Fibroblast of pulmonary artery (primary cell): ENCODE measurements at places on chromosomes 16 and 17.
A peak's percentile ranks its signal among the peaks of the same experiment; 100 is the strongest.

- peak; percentile 75 for DNase-seq
These were observed 142.2 kb downstream of the RAB11FIP4 start for GRCh38 chr17:31533546-31534155.

DNA sequence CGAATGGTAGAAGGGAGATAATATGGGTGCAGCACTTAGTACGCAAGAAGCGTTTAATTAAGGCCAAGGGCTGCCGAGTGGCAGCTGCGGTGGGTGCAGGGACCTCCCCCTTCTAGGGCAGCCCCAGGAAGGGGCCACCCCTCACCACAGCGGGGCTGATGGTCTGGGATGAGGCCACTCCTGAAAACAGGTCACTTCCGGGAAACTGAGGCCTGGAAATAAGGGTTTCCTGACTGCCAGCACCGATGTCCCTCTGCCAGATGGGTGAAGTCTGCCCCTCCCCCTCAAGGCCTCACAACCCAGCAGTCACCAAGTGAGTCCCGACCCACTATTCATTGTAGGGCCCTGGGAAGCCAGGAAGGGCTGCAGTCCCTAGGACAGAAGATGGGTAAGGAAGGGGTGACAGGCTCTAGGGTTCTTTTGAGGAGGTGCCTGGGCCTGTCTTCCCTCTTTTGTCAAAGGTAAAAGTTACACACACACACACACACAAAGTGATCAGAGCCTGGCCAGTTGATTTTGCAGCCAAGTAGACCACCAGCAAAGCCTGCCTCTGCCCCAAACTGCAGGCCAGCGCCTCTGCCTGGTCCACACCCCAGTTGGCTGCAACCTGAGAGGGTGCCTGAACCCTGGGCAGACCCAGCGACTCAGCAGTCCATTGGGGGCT, 12.5 kb downstream of the SREBF1 start:
- no peak for DNase-seq

DNA sequence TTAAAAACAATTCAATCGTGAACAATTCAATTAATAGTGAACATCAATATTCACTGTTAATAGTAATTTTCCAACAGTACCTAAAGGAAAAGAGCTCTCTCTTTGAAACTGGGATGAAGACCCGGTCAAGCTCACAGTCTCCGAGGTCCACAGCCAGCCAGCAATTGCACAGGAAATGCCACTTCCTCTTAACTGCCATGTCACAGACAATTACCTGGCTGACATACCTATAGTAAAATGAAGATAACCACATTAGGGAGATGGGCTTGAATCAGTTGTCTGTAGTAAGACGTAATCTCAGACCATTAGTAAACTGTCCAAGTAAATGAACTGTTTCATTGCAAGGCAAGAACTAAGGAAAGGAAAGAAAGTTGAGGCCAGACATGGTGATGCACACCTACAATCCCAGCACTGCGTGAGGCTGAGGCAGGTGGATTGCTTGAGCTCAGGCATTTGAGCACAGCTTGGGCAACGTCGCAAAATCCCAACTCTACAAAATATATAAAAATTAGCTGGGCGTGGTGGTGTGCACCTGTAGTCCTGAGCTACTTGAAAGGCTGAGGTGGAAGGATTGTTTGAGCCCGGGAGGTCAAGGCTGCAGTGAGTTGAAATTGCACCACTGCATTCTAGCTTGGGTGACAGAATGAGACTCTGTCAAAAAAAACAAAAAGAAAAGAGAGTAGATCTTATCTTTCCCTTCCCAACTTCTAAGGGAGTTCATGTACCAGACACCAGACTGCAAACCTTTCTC, 36.9 kb downstream of the PKD1L3 start:
- DNase-seq = no peak

DNA sequence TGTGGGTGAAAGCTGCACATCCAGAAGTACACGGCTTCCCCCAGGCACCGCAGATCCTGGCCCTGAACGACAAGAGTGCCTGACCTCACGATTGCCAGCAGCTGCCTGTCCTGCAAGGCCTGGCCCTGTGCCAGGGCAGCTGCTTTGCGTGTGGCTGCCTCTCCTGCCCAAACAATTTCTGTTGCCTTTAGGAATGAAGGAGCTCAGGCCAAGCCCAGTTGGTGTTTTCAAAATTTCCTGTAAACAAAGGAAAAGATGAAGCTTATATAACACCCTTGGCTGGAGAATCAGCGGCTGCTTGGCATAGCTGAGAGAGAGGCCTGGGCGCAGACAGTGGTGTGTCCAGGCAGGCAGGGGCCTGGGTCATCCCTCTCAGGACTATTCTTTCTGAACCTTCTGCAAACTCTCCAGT, 11.7 kb upstream of the SLC47A2 start:
- peak; percentile 91 for DNase-seq

- DNase-seq = no peak
These were observed 30.0 kb upstream of the MRTFB start for GRCh38 chr16:14041164-14041563.

- no peak for DNase-seq
These were observed 34.0 kb upstream of the ADAMTS18 start for GRCh38 chr16:77468831-77469230.

GRCh38 chr16:29012913-29013553, 28.2 kb downstream of the LAT start:
- DNase-seq = no peak

GRCh38 chr17:51540151-51540550, 279.8 kb downstream of the UTP18 start:
- DNase-seq = no peak

DNA sequence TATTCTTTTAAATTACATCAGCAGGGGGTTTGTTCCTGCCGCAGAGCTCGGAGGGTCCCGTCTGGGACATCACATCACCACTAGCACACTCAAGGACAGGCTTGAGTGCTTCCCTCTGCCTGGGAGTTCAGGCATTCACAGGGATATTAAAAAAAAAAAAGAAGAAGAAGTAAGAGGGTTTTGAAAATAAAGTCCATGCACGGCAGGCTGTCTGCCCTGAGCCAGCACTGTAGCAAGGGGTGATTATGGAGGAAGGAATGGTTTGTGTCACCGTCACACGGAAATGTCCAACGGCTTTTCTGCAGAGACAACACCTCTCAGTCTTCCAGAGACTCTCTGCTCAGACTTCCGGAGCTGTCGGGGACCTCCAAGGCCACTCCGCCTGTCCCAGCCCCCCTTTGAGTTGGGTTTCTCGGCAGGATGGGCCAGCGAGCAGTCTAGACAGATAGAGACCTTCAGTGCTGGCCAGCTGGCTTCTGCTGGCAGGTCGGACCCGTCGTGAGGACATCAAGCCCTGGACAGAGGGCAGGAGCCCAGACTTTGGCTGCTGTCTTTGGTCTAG, 33.6 kb downstream of the MEOX1 start:
- no peak for DNase-seq

DNA sequence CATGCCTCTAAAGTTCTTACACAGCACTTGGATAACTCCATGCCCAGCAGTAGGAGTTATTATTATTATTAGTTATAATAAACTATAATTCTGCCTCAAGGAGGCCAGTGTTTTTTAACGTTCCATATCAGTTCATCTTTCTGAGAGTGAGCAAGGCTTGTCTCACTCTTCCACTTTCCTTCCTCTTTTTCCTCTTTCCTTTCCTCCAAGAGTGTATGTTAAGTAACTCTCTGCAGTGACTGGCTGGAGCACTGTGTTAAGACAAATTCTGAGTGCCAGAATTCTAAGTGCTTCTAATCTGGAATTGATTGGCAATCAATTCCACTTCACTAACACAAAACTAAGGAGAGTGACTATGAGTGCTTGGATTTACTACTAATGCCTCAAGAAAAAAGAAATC, 16.4 kb downstream of the CLEC19A start:
- DNase-seq = no peak

DNA sequence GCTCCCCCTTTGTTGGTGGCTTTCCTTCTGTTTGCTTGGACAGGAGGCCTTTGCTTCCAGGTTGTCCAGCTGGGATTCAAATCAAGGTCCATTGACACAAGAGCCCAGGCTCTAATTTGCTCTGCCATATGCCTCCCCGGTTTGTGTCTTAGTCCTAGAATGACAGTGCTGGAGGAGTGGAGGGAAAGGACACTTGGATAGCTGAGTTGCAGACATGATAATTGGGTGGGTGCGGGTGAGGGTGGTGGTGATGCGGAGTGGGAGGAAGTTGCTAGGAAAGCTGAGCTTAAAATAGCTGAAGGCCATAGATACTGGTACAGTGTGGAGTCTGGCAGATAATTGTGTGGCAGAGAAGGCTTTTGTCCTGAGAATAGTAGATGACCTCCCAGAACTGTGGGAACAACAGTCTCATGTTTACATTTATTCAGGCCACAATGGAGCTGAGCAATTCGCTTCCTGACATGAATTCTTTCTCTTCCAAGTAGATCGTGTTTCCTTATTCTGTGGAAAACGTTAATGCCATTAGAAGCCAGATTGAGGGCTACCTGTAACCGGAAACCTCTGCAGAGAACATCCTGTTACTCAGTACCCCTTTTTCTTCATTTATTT, 23.8 kb downstream of the SEC14L1 start:
- no peak for DNase-seq

DNA sequence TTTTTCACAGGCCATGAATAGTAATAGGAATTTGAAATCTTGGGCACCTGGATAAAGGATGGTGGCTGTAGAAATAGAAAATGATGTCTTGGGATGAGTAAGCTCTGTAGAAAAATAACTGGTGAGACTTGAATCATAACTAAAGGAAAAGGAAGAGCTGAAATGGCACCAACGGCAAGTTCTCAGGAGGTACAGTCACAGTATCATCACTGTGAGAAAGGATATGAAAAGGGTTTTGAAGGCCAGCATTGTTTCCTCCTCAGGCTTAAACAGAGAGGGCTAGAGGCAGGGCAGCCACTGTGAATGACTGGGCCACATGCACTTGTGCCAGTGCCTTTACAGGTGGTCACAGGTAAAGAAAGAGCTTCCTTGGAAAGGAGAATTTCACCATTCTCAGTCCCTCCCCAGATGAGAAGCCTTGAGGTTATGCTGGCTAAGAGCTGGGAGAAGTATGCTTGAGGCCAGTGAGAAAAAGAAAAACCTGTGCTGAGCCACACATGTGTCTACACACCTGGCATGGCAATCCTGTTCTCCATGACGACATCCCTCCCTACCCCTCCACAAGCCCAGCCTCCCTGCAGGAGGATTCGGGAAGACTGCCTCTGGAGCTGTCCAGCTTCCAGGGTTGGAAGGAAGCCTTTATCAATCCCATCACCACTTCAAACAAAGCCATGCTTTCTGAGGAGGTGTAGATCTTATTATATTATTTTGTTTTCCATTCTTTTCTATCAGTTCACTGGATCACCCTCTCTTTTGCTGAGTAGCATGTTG, 3.8 kb upstream of the ANKFN1 start:
- no peak for DNase-seq

GRCh38 chr16:66422366-66422765, 4.7 kb upstream of the BEAN1 start:
- DNase-seq = no peak

DNA sequence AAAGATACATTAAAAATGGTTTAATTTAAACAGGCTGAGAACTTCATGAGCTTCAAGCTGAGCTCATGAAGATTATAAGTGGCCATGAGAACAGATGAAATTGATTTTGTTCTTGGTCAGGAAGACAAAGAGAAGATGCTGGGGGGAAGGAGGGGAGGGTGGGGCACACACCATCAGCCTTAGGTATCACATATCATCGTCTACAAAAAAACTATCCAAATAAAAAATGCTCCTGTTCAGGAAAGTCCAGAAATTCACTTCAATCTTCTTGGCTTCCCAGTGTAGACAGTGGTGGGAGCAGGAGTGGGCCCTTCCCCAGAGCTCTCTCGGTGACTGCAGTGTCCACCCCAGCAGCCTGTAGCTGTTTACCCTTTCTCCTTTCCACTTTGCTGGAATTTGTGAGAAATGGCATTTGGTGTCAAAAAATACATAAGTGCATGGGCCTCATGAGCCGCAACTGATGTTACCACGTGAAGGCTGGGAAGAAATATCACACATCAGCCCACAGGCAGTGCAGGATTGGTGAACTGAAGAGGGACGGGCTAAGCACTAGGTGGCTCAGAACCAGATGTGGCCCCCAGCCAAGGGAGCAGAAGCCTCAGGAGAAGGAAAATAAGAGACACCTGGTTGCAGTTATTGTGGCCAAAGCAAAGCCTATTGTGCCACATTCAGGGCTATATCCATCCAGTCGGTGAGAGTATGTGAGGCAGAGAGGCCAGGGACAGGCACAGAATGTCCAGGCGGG, 6.1 kb downstream of the KRT37 start:
- no peak for DNase-seq

GRCh38 chr17:6713130-6713917, at the start of gene SLC13A5:
Gene SLC13A5, minus strand, starts transcription at chr17:6713369. Its CDS starts 36 bp downstream, at chr17:6713333.
- DNase-seq = peak; percentile 38

DNA sequence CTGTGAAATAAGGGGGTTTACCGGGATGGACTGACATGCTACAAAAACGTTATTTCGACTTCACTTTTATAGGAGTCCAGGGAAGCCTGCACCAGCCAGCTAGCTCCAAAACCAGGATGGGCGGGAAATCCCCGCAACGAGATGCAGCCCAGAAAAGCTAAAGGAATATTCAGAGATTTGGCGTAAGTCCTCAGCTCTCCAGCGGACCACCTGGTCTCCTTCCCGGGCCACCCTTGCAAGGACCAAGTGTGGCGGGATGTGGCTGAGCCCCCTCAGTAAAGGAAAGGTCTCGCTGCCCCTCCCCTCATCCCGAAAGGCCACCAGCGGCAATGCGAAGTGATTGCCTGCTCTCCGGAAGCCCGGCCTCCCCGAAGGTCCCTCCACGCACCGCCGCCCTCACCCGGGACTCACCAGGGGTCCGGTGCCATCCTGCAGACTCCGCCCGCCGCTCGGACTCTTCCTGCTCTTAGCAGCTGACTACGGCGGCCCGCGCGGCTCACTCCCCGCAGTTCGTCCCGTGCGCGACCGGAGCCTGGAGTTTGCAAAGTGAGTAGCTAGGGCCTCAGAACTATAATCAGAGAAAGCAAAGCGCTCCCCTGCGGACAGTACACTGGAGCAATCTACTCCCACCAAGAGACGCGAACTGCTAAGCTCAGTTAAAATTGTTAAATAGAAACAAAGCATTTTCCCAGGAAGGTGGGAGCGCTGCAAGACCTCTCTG, at the start of gene STX8:
Gene STX8 (minus strand): TSS at position 440 of the 721 bp plus-strand sequence. CDS start 12 bp downstream, at position 428.
- peak; percentile 91 for DNase-seq

DNA sequence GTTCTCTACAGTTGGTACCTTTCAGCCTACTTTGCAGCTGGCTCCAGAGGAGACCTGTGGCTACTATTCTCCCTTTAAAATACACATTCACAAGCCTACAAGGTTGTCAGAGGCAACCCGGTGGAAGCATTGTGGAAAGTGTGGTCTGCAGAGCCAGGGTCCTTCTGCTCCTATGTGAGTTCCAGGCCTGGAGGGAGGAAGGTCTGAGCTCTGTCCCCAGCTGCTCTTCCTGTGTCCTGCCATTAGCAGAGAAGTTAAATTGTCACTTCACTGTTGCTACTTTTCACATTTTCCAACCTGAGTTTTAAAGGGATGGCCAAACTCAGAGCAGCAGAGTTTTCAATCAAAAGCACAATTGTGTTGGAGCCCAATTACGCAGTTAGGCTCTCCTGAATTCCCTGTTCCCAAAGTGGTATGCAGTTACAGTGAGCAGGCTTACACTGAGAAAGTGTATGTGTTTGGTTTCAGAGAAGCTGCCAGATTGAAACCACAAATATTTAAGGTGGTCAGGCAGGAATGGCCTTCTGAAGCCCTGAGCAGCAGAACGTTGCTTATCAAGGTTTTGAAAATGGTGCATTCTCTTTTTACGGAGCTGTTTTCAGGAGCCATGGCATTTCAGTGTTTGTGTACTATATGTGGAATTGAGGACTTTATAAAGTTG, 25.0 kb downstream of the MAP3K3 start:
- peak; percentile 55 for DNase-seq
